ENCODE measurements at places on chromosomes 7 and 10. TPM values are rescaled to one million over a fixed set of nuclear protein-coding genes. Genes with fewer than 3 reads are reported as not detected.

- H3K27ac ChIP-seq, result no peak overlapping the region
- H3K27me3 ChIP-seq, result peaks cover 6% of the 10 kb centered on the region
- no peak for DNase-seq
- peaks cover 13% of the 10 kb centered on the region for H3K4me1 ChIP-seq
These were observed 16.4 kb downstream of the PDAP1 start for GRCh38 chr7:99392046-99392445.

GRCh38 chr7:149489391-149490024 is 8.1 kb downstream of the ZNF746 start:
- no peak overlapping the region for H3K27ac ChIP-seq
- H3K4me3 ChIP-seq, result no peak overlapping the region
- no peaks in the 10 kb centered on the region for H3K27me3 ChIP-seq
- no peaks in the 10 kb centered on the region for H3K4me1 ChIP-seq
- no peak for DNase-seq
- H3K36me3 ChIP-seq, result peaks cover 26% of the 10 kb centered on the region

DNA sequence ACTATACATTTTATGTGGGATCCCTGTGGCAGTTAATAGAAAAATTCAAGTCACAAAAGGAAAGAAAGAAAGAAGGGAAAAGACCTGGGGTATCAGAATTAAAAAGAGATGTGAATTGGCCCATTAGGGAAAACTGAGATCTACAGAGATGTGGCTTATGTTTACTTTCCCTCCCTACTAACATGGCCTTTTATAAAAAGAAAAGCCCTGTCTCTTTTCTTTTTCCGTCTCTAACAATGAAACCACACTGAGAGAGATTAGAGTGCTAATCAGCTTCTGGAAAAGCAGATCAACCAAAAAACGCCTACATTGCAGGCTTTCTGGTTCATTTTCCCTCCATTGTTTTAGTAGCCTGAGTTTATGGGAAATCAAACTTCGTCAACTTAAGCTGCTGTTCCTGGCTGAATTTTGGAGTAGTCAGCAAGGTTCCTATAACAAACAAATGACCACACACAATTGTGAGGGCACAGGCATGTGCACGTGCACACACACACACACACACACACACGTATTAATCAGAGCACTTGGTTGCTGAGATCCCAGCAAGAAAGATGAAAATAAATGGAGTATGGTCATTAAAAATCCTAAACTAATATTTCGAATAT is 235.1 kb downstream of the SORCS1 start:
- H3K4me1 ChIP-seq, result peaks cover 15% of the 10 kb centered on the region
- no peaks in the 10 kb centered on the region for H3K27me3 ChIP-seq
- DNase-seq, result no peak
- H3K36me3 ChIP-seq, result no peaks in the 10 kb centered on the region

DNA sequence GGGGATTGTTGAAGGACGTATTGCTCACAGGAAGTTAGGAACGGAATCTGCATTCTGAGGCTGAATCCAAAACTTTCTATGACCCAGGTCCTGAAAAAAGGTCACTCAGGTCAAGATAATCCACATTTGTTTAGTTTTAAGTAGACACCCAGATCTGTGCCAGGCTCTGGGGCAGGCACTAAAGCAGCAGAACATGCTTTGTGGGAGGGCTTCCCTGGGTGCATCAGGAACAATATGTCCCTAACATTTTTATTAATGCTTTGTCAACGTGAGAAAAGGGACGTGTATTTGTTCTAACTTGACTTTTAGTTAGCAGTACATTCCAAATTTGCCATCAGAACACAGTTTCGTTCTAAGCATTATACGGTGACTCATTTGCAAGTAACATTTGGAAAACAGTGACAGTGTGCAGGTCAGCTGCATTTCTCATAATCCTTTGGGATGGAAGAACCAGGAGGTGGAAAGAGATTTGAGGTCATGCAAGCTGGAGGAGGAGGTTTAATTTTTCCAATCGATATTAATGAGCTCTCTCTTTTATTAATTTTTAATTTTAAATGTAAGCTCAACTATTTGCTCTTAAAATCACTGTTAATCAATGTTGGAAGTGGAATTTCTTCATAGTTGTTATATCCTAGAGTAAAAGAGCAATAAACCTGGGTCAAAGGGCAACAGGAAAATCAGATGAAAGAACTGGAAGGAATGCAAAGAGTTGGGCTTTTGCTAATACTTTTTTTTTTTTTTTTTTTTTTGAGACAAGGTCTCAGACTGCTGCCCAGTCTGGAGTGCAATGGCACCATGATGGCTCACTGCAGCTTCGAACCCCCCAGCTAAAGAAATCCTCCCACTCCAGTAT is 35.0 kb downstream of the TAS2R41 start:
- H3K4me3 ChIP-seq, result no peak overlapping the region
- no peaks in the 10 kb centered on the region for H3K27me3 ChIP-seq
- no peak for DNase-seq
- H3K27ac ChIP-seq, result no peak overlapping the region
- no peaks in the 10 kb centered on the region for H3K36me3 ChIP-seq

DNA sequence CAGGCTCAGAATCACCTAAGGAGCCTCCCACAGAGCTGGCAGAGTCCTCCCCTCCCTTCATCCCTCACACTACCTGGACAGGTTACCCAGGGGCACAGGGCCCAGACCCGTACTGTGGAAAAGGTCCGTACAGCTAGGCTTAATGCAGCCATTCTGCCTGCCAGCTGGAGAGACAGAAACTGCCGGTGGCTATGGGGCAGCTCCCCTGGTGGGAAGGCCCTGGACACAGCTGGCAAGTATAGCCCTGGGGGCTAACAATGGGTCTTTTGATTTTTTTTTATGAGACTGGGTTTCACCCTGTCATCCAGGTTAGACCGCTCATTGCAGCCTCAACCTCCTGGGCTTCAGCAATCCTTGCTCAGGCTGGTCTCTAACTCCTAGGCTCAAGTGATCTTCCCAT is 68.3 kb downstream of the GNA12 start:
- no peak overlapping the region for H3K27ac ChIP-seq
- H3K36me3 ChIP-seq, result peaks cover 15% of the 10 kb centered on the region
- peaks cover 11% of the 10 kb centered on the region for H3K4me1 ChIP-seq

DNA sequence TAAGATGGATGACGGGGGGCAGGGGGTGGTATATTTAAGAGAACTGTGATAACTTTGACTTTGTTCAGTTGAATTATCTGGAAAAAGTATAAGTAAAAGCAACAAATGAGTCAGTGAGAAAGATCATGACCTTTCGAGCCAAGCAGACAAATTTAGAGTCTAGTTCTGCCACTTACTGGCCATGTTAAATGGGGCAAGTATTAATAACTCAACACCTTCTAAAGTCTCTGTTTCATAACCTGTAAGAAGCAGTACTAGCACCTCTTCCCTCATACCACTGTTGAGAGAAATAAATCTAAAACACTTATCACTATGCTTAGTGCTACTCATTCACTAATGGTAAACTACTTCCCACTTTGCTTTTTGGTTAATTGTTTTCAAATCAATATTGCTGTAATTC is 604.4 kb upstream of the LRRN3 start:
- no peaks in the 10 kb centered on the region for H3K4me1 ChIP-seq
- H3K36me3 ChIP-seq, result peaks cover 4% of the 10 kb centered on the region
- no peaks in the 10 kb centered on the region for H3K27me3 ChIP-seq
- DNase-seq, result no peak

GRCh38 chr10:124126145-124126982 is 33.0 kb upstream of the CHST15 start:
- no peaks in the 10 kb centered on the region for H3K27me3 ChIP-seq
- H3K4me1 ChIP-seq, result peaks cover 6% of the 10 kb centered on the region
- H3K27ac ChIP-seq, result no peak overlapping the region
- H3K4me3 ChIP-seq, result no peak overlapping the region
- no peaks in the 10 kb centered on the region for H3K36me3 ChIP-seq
- DNase-seq, result no peak

DNA sequence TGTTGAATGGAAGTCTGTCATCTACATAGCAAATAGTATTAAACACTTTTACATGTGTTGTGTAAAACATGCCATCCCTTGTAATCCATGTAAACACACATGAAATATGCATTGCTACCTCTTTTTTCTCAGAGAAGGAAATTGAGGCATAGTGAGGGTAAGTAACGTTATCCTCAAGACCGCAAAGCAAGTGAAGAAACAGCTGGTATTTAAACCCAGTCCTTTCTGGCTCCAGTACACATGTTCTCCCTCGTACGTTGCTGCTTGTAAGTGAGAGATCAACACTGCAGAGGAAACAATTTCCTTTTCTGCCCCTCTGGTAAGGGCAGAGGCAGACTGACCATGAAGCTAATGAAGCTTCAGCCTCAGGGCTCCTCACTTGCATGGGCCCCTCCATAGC is 28.5 kb downstream of the MAP3K8 start:
- no peaks in the 10 kb centered on the region for H3K27me3 ChIP-seq
- no peak overlapping the region for H3K27ac ChIP-seq
- H3K4me3 ChIP-seq, result no peak overlapping the region
- no peaks in the 10 kb centered on the region for H3K36me3 ChIP-seq

GRCh38 chr10:25280076-25280475 is 105.3 kb downstream of the GPR158 start:
- no peaks in the 10 kb centered on the region for H3K4me1 ChIP-seq
- no peak overlapping the region for H3K27ac ChIP-seq
- H3K27me3 ChIP-seq, result no peaks in the 10 kb centered on the region
- H3K36me3 ChIP-seq, result peaks cover 11% of the 10 kb centered on the region
- no peak for DNase-seq

GRCh38 chr10:71835671-71836595 is 15.1 kb downstream of the PSAP start:
- peak overlapping the region; percentile 83 for H3K27ac ChIP-seq
- H3K27me3 ChIP-seq, result no peaks in the 10 kb centered on the region
- DNase-seq, result peak; percentile 29
- H3K36me3 ChIP-seq, result peaks cover 7% of the 10 kb centered on the region

- peaks cover 11% of the 10 kb centered on the region for H3K4me1 ChIP-seq
- no peaks in the 10 kb centered on the region for H3K27me3 ChIP-seq
- H3K4me3 ChIP-seq, result no peak overlapping the region
- peaks cover 8% of the 10 kb centered on the region for H3K36me3 ChIP-seq
- DNase-seq, result no peak
These were observed 69.7 kb upstream of the AQP1 start for GRCh38 chr7:30841801-30842541.

Gene LRRD1
- total RNA-seq, result 0.57 TPM

Gene PAX2
- 1.0 TPM for total RNA-seq

Gene LRRC18
- total RNA-seq, result not detected

Gene ARL5B
- 38.4 TPM for total RNA-seq

Gene ABCB1
- 6.1 TPM for total RNA-seq

Gene HTRA1
- 9.0 TPM for total RNA-seq

Data from neural crest cell (in vitro differentiated cells).